EL (cell line): ENCODE measurements at places on chromosomes 1 and 21.

DNA sequence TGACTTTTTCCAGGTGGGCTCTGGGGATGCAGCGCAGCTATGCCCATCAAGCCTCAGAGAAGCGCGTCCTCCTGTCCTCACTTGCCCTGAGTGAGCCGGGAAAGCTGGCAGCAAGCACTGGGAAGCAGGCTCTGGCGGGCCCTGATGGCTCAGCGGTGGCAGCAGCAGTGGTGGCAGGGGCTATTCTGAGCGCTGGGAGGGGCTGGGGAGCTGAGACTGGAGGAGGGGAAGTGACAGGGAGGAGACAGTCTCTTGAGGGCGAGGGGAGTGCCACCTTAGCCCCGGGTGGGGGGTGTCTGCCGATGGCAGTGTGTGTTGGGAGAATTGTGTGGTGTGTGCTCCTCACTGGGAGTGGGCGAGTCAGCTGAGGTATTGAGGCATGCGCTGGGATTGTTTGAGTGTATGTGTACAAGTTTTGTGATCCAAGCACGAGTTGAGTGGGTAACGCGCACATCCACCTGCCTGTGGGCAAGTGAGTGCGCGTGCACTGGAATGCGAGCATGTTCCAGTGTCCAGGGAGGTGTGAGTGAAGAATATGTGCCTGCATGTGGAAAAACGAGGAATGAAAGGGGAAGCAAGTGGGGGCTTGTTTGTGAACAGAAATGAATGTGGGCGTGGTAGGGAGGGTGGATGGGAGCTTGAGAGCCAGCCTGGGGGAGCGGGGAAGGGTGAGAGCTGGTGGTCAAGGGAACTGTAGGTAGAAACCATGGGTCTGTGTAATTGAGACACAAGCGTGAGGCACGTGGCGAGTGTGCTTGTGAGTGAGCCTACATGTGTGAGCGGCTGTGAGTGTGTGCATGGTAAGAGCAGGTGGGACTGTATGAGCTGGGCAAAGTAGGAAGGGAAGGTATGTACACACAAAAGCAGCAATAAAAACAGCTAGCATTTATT lies 2.9 kb upstream of the FOXO6 start:
- DNase-seq, result no peak

DNA sequence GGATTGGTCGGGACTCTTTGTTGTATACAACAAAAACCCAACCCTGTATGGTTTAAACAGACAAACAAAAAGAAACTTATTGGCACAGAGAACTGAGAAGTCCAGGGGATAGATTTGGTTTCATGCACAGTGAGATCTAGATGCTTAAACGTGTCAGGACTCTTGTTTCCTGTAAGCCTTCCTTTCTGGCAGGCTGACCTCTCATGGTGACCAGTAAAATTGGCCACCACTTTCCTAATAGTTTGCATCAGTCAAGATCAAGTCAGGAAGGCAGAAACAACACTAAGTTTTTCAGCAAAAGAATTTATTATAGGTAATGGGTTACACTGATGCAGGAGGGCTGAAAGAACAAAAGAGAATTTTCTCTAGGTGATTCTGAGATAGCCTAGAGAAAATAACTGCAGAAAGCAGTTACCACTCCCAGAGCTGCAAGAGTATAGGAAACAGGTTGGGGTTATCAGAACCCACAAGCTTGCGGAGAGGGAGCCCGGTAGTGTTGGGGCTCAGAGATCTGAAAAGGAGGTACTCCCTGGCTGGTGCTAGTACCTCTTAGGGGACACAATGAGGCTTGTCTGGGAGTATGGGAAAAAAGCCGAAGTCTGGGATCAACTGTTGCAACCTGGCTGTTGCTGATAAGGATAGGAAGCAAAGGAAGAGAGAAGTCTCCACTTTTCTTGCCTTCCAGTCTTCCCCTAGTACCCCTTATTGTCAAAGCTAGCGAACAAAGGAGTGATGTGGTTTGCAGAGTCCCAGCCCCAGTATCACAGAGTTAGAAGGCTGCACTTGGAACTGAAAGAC lies 21.4 kb downstream of the CITED4 start:
- no peak for DNase-seq

- peak; percentile 17 for DNase-seq
These were observed 42.4 kb upstream of the AK4 start for GRCh38 chr1:65105596-65105995.

DNA sequence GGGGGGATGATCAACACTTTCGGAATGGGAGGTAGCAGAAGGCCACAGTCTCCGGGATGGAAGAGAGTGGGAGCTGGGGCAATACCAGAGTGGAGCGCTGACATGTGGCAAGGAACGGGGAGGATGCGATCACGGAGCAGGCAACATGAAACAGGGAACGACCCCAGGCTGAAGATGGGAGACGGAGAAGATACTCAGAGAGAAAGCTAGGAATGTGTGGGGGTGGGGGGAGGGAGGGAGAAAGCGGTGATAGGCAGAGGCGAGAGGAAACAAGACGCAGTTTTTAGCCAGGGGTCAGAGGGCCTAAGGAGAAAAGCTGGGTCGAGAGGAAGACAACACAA lies 577 bp downstream of the RAB3GAP2 start:
- DNase-seq, result peak; percentile 55

- no peak for DNase-seq
These were observed 5.2 kb upstream of the FTCD start for GRCh38 chr21:46160657-46160906.

- no peak for DNase-seq
These were observed 27.8 kb upstream of the ZNF281 start for GRCh38 chr1:200437556-200438203.

- no peak for DNase-seq
These were observed 71.5 kb upstream of the NR5A2 start for GRCh38 chr1:199956005-199956404.

DNA sequence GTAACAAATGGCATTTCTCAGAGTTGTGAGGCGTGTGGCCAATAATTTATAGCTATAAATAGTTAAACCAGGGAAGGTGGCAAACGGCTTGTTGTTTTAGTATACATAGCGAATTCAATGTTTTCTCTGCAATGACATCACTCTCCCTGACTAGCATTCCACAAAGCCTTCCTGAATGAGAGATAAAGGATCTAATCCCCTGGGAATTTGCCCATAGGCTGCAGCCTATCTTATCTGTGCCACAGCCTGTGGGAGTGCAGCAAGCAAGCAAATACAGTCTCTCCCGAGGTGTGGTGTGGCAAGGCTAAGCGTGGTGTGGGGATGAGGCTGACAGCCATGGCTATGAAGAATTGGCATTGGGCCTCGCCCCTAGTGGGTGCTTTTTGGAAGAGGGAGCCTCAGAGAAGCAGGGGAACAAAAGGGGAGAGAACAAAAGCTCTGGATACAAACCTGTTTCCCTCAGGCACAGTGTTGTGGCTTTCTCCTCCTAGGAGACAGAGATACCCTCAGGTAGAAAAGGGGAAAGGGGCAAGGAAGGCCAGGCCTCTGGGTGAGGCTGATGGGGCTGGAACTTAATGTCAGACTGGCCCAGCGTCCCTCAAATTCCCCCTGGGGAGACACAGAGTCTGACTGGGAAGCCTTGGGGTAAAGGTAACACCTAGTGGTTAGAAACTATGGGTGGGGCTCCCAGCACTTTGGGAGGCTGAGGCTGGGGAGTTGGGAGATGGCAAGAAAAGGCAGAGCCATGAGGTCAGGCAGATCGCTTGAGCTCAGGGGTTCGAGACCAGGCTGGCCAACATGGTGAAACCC lies 8.9 kb downstream of the TAGLN2 start:
- peak; percentile 99 for DNase-seq

DNA sequence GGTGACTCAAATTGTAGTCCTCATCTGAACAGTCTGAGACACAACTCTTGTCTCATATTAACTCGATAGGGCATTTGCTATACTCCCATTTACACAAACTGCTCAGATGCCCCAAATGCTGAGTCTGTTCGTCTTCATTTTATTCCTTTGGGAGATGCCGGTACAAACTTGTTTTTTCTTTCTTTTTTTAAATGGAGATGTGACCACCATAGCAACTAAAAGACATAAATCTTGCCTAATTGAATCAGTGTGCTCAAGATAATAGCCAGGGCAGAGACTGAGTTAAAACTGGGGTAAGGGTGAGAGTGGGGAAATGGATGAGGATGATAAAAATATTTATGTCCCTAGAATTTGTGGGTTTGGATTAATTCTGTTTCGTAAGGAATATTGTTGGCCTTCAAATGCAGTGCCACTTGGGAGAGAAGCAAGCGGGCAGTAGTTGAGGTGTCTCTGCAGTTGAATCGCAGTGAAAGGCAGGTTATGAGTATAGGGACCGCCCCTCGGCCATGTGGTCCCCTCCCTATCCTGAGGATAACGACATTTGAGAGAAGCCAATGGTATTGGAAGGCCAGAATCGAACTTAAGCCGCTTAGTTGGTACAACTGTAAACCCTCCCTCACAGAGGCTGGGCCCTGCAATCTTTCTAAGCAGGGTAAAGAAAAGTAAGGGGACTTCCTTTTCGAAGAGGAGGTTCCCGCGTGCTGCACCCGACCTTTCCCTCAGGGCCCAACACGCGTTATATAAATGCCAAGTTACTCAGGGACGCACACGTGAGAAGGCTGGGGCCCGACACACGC lies 859 bp upstream of the LRRC8B start:
- peak; percentile 40 for DNase-seq

DNA sequence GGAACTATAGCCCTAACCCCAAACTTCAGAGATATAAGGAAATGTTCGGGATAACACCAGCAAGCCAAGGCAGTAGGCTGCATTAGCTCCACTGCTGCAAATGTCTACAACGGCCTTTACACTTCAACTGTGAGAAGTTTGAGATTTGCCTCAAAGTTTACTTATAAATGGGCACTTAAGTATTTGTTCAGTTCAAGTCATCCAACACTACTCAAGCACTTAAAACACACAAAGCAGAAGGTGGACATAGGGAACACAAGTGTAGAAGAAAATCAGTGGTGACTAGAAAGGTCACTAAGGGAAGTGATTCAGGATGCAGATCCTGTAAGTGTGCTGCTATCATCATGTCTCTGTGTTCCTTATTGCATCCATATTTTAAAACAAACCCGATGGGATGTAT lies 220.6 kb downstream of the SLC45A1 start:
- DNase-seq, result no peak

DNA sequence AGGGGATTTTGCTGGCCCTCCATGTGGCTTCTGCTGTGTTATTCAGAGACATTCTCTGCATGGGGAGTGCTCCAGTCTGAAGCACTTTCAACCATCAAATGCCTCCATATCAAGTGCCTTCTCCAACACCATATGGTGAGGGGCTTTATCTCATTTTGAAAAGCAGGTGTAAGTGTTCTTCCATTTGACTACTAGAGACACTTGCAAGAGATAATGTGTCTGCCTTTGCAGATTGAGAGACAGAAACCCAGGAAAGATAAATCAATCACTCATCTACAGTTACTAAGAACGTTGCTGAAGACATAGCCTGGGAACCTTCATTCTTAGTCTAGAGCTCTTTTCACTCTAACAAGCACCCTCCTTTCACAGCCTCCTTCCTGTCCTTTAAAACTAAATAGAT lies 29.5 kb upstream of the REG4 start:
- DNase-seq, result no peak

- DNase-seq, result peak; percentile 80
These were observed 19.1 kb downstream of the COL6A2 start for GRCh38 chr21:46116776-46117585.

DNA sequence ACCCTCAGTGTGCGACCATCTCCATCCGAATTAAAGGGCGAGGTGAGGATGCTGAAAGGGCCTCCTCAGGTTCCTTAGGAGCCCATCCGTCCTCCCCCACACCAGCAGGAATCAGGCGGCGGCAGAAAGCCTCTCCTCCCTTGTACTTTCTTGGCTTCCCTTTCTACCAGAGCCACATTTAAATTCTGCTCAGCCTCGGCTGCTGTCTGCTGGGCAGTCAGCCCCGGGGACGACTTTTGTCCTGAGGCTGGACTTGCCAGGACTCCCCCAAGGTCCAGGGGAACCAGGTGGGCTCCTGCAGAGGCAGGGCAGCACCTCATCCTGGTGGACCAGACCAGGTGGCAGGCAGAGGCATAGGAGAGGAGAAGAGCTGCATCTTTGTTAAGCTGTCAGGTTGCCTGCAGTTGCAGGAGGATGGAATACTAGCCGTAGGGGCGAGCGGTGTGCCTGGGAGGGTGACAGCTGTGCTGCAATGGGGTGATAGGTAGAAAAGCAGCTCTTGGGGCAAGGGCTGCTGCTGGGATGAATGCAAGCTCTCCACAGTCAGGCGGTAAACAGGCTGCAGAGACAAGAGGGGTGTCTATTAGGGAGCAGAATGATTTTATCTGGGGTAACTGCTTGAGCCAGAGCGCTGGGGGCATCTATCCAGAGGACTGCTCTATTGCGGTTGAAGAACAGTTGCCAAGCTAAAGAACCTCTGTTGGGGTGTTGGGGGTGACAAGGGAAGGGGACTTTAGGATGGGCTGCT lies 46.2 kb upstream of the WASF2 start:
- no peak for DNase-seq

GRCh38 chr1:76782809-76783208 lies 84.5 kb upstream of the ST6GALNAC5 start:
- DNase-seq, result no peak
